ELF-1 (cell line): ENCODE measurements at places on chromosomes 12 and 14.
A peak's percentile ranks its signal among the peaks of the same experiment; 100 is the strongest.

- no peak for DNase-seq
Observed at GRCh38 chr12:81043979-81044740, 33.7 kb upstream of the ACSS3 start.

- no peak for DNase-seq
Observed at GRCh38 chr12:47378907-47379306, 299.1 kb upstream of the AMIGO2 start.

- no peak for DNase-seq
Observed at GRCh38 chr14:93744876-93745275, 43.4 kb downstream of the PRIMA1 start.

- DNase-seq: peak; percentile 36
Observed at GRCh38 chr14:34053666-34054065, 102.8 kb upstream of the EGLN3 start.

- peak; percentile 45 for DNase-seq
Observed at GRCh38 chr14:72476657-72477499, 417.0 kb downstream of the DPF3 start.

- DNase-seq: peak; percentile 83
Observed at GRCh38 chr12:52200086-52200780, 8.4 kb upstream of the KRT80 start.

DNA sequence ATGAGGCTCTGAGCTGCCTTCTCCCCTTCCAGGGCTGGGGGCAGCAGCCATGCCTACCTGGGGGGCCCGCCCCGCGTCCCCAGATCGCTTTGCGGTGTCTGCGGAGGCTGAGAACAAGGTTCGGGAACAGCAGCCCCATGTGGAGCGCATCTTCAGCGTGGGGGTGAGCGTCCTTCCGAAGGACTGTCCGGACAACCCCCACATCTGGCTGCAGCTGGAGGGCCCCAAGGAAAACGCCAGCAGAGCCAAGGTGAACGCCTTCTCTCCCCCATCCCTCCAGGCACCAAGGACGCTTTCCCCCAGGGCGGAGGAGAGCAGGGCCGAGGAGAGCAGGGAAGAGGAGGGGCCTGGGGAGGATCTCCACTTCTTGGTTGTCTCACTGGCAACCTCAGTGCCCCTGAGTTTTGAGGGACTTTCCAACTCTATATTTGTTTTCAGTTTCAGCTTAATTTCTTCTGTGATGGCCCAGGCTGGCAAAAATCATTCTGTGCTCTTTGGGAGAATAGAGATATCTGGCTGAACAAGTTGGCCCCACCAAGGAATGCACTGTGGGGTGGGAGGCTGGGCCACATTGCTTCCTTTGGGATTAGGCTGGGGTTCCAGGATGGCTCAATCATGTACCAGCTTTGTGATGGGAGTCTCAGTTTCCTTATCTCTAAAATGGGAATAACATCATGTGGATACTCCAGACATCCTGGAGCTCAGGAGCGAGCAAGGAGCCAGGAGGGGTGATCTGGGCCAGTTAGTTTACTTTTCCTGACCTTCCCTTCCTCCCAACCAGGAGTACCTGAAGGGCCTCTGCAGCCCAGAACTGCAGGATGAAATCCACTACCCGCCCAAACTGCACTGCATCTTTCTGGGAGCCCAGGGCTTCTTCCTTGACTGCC, 1.2 kb downstream of the KHNYN start:
- DNase-seq: peak; percentile 33

DNA sequence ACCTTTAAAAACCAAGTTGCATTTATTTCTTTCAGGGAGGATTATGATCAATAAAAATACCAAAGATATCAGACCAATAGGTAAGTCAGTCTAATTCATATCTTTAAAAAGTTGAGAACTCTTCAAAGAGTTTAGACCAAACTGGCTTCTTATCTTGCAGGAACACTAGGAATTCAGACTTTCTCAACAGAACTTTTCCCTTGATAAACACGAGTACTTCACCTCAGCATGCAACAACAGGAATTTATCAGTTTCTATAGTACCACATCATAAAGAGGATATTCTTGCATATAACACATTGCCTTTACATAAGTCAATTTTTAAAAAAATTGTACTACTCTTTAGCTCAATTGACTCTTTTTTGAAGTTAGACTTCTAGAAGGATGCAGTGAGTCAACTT, 68.2 kb downstream of the DNAI7 start:
- DNase-seq: no peak

GRCh38 chr14:72629534-72629933, 264.4 kb downstream of the DPF3 start:
- no peak for DNase-seq

- DNase-seq: peak; percentile 39
Observed at GRCh38 chr12:47811581-47812484, 7.9 kb downstream of the HDAC7 start.

- no peak for DNase-seq
Observed at GRCh38 chr14:38745861-38746260, 357.2 kb downstream of the SEC23A start.

DNA sequence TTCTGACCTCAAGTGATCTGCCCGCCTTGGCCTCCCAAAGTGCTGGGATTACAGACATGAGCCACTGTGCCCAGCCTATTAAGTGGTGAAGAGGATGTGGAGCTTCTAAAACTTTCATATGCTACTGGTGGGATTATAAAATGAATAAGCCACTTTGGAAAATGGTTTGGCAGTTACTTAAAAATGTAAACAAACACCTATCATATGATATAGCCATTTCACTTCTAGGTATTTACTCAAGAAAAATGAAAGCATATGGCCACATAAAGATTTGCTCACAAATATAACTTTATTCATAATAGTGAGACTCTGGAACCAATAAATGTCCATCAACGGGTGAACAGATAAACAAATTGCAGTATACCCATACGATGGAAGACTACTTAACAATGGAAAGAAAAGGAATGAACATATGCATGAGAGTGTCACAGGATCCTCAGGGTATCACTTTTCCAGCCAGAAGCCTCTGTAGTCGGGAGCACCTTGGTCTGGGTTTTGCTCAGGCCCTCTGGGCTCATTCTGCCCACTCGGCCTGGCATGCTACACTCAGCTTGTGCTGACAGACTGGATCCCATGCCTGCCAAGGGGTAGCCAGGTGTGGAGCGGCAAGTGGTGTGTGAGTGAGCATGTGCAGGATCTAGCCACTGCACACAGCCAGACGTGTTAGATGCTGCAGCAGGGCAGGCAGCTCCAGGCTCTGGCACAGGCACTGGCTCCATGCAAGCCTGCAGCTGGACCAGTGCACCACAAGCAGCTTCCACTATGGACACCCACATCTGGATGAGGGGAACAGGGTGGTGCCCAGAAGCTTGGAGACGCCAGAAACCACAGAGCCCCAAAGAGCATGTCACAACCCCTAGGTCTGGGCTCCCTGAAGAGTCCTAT, 213.2 kb upstream of the DIO3 start:
- no peak for DNase-seq

DNA sequence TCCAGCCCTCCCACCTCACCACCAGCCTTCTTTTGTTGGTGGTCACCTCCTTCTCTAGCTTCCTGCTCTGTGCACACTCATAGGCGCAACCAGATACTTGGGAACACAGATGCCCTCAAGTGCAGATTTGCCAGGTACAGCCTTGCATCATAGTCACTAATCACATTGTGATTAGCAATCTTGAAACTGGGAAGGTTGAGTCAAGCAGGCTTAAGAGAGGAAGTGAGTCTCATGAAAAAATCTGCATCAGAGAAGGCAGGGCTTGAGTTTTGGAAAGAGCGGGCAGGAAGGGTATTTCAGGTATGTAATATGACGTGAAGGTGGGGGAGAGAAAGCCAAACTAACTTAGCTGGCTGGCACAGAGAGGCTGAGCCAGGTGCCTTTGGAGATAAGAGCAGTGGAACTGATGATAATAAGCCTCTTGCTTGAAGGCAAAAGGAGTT, 2.7 kb upstream of the RABGGTA start:
- DNase-seq: no peak

GRCh38 chr14:101839661-101840060, 78.2 kb downstream of the PPP2R5C start:
- DNase-seq: no peak

DNA sequence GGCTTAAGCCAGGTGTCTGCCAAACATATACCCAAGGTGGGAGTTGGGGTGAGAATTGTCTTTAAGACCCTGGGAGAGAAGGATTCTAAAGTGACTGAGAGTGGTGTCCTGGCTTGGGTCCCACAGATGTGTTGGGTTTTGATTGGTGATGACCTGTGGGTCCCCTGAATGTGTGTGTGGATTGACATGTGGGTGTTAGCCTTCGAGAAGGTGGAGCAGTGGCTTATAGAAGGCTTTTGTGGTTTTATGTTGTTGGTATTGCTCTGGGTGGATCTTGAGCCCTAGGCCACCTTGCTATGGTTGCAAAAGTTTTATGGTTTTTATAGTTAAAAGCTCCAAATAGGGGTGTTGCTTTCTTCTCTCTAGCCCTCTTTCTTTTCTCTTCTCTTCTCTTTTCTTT, 29.7 kb downstream of the PLEKHG3 start:
- no peak for DNase-seq

- DNase-seq: peak; percentile 50
Observed at GRCh38 chr12:122921917-122922316, 26.0 kb upstream of the VPS37B start.

- no peak for DNase-seq
Observed at GRCh38 chr12:79055926-79056674, 191.5 kb downstream of the SYT1 start.

DNA sequence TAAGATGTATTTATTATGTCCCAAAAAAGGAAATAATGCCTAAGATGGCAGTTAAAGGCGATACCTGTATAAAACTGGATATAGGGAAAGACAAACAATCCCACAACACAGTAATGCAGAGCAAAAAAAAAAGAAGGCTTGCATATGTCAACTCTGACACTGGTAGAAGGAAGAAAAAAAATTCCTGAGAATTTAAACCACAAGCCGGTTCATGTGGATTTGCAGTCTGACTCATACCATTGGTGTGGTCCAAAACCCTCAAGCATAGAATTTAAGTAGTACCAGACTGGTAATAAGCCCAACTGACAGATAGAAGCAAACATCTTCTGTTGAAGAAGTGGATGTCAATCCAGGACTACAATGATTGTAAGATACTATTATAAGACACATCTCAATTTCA, 7.2 kb downstream of the DNAI7 start:
- no peak for DNase-seq

GRCh38 chr12:1318327-1319031, 275.9 kb downstream of the FBXL14 start:
- peak; percentile 46 for DNase-seq

DNA sequence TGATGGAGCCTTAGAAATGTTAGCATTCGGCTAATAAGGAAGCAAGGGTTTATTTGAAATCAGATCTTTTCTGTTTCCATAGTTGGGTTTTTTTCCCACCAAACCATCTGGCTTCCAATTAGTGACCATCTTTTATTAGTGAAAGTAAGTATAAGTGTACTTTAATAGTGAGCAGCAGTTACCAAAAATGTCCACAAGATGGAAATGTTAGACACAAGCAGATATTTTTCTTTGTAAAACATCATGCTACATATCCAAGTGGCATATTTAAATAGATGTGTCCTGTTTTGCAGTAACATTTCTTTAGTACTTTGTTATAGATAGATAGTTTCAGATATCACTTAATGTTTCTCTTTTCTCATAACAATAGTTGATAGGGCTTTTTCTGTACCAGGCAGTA, 28.8 kb downstream of the YEATS4 start:
- DNase-seq: no peak

DNA sequence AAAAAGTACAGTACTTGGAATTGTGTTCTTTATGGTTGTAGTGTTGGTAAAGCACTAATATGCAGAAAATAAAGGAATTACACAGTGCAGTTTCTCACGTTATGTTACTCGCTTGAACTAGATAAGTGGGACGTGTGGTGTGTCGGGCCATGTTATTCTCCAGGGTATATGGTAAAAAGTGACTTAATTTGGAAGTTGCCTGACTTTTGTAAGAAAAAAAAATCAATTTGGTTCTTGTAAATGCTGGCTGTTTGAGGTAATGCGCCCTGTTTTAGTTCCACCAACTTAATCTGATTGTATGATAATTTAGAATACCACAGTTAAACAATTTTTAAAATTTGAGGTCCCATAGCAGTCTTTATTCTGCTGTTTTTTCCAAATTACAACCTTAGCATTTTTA, 4.1 kb downstream of the ARF6 start:
- no peak for DNase-seq

GRCh38 chr12:10082117-10082874, 16.5 kb downstream of the CLEC1A start:
- no peak for DNase-seq

DNA sequence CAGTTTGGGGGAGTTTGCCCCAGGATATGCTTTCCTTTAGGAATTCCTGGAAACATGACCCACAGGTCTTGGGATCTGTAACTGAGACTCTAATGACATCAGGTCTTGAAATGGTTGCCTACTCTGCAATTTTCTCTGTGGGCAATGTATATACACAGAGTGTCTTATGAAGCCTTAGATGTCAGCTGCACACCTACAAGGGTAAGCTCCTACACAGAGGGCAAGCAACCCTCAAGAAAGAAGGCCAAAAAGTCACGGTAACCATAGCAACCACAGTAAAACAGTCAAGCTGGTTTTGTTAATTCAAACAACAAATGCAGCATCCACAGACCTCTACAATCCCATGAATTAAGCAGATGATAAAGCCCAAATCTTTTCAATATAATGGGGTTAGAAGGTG, 293.0 kb downstream of the SSPN start:
- no peak for DNase-seq

DNA sequence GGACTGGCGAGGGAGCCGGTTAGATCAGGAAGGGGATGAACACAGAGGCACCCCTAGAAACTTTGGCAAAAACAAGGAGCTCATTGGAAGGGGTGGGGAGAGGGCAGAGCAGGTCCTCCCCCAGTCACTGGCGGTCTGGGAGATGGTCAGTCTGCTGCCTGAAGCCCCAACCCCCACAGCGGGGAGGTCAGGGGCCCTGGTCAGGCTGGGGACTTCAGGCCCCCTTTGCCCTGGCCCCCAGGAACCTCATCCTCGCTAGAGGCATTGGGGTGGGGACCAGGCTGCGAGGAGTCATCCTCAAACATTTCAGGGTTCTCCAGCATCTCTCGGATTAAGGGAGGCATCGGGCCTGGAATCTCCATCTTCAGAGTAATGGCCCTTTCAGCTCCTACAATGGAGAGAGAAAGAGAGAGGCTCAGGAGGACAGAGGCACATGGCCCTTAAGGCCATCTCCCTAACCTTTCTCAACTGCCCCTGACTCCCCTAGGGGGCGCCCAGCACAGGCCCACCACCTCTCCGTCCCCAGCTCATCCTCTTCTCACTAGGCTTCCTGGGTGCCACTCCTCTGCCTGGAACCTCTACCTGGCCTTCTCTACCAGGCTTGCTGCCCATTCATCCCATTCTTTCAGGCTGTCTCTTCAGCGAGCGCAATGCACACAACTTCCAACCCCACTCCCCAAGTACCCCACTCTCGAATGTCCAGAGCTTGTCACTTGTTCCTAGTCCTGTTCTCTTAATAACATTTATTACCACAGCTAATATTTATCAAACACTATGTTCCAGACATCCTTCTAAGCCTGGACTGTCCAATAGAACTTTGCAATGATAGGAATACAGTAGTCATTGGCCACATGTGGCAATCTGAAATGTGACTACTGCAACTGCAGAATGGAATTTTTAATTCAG, 4.7 kb upstream of the ITGB7 start:
- peak; percentile 51 for DNase-seq

GRCh38 chr12:48329199-48329939, 21.4 kb downstream of the ZNF641 start:
- no peak for DNase-seq
